ENCODE measurements at places on chromosomes 1 and 21.

GRCh38 chr1:98325646-98326440 lies 335.7 kb upstream of the SNX7 start:
- DNase-seq: no peak

GRCh38 chr21:15797577-15798363 lies 68.0 kb downstream of the USP25 start:
- no peak for DNase-seq

GRCh38 chr1:49318218-49318617 lies 541.5 kb upstream of the BEND5 start:
- DNase-seq: no peak

GRCh38 chr1:156745881-156746280 lies 5.0 kb upstream of the MRPL24 start:
- DNase-seq: no peak

- no peak for DNase-seq
Measured at GRCh38 chr1:185929776-185930175, 195.6 kb downstream of the HMCN1 start.

- DNase-seq: peak; percentile 48
Measured at GRCh38 chr1:154867064-154867825, 2.8 kb downstream of the KCNN3 start.

GRCh38 chr1:58986996-58987767 lies 203.3 kb upstream of the JUN start:
- no peak for DNase-seq

GRCh38 chr1:48807554-48808260 lies 31.0 kb upstream of the BEND5 start:
- no peak for DNase-seq

DNA sequence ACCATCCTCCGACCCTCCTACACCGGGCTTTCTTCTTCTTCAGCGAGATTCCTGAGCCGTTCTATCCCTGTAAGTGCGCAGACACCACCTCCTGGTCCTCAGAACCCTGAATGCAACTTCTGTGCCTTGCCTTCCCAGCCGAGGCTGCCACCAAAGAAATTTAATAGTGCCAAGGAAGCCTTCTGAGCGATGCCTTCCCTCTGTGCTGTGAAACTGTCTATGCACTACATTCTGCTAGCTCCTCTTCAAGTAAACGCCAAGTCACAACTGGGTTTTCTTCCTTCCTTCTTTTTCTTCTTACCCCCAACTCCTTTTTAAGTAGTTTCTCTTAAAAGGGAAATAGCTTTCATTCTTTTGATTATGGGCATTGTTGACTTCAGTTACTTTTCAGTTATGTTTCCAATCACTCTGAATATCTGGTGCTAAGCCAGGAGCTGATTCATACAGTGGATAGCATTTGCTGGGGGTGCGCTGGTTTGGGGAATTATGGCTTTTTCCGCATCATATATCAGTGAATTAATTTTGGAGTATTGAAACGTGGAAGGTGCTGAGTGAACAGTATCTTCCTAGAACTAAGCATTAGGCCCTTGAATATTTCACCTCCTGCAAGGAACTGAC lies 38.6 kb upstream of the GPR88 start:
- no peak for DNase-seq

- DNase-seq: no peak
Measured at GRCh38 chr1:246454655-246455054, 52.4 kb downstream of the SMYD3 start.

- no peak for DNase-seq
Measured at GRCh38 chr1:167538657-167539056, 14.9 kb downstream of the CREG1 start.

- no peak for DNase-seq
Measured at GRCh38 chr1:45753248-45754037, 3.0 kb upstream of the IPP start.

DNA sequence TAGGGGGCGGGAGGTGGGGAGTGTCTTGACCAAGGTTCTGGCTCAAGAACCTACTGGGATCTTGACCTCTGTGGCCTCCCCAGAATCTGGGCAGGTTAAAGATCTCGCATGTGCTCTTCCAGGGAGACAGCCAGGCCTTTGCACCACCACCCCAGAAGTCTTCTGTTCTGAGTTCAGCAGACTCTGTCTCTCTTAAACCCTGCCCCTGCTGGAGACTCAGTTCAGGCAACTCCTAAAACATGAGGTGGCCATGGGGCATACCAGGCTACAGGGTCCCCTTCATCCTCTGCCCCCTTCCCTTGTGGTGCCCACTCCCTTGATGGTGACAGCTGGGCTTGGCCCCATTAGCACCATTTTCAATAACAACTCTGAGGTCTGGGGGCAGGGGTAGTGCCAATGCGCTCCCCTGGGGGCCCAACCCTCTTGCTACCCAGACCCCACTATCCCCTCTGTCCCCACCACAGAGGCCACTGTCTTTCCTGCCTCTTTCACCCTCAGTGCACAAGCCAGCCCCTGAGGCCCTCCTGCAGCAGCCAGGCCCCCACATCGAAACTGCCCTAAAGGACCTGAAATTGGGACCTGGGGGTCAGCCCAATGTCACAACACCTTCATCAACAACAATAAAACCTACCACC lies 132.7 kb upstream of the RUNX3 start:
- no peak for DNase-seq

DNA sequence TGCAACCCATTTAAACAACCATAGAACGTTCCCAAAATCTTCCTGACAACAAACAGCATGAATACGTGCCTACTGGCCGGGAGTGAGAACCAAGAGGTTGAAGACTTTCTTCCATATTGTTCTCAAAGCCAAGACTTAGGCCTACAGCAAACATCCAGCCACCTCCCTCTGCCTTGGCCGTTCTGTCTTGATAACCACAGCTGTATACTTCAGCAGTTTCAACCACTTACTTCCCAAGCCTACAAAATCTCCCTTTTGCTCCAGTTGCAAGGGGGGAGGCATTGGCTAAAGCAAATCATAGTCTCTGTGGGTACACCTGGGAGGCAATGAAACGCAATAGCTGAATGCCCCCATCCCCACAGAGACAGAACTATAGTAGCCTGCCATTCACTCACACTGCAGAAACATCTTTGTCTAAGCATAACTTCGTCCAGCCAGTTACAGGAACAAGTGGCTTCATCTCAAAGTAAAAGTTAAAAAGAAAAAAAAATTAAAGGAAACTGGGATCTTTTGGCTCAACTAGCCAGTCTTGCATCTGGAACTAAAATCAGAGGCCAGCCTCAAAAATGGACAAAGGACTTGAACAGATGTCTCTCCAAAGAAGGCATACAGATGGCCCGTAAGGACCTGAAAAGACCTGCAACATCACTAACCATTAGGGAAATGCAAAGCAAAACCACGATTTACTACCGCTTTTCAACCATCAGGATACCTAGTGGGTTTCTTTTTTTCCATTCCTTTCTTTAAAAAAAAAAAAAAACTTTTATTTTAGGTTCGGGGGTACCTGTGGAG lies 186.0 kb downstream of the PSMG1 start:
- no peak for DNase-seq

GRCh38 chr1:27057389-27057788 lies 44.7 kb upstream of the TENT5B start:
- DNase-seq: no peak

GRCh38 chr1:108871050-108871724 lies 5.6 kb upstream of the GPSM2 start:
- DNase-seq: no peak

GRCh38 chr1:44220001-44220751 lies 6.9 kb downstream of the DMAP1 start:
- no peak for DNase-seq

- no peak for DNase-seq
Measured at GRCh38 chr1:209590405-209590804, 6.9 kb downstream of the CAMK1G start.

Measured in HTR-8/SVneo (cell line).